Pons (tissue), 1 donor: ENCODE measurements at places on chromosomes 5 and 9.

GRCh38 chr9:120080849-120081248 lies 499.1 kb downstream of the CDK5RAP2 start:
- DNase-seq = no peak

- no peak for DNase-seq
Measured at GRCh38 chr5:176609724-176610434, at the start of gene GPRIN1. GPRIN1 (minus strand) TSS chr5:176610156; CDS start chr5:176599834, 10,322 bp downstream.

GRCh38 chr9:22210262-22210661 lies 201.2 kb upstream of the CDKN2B start:
- no peak for DNase-seq

DNA sequence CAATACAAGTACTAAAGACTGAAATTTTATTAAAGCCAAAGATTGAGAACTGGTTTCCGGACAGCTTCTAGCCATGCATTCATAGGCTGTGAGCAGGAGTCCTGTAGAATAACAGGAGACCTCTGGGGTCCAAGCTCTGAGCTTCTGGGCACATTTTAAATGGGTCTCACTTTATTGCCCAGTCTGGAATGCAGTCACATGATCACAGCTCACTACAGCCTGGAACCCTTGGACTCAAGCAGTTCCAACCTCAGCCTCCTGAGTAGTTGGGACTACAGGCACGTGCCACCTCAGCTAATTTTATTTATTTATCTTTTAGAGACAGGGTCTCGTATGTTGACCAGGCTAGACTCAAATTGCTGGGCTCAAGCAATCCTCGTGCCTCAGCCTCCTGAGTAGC lies 15.4 kb downstream of the CDKN2AIPNL start:
- DNase-seq = no peak

GRCh38 chr5:16431490-16431889 lies 34.1 kb downstream of the ZNF622 start:
- no peak for DNase-seq

DNA sequence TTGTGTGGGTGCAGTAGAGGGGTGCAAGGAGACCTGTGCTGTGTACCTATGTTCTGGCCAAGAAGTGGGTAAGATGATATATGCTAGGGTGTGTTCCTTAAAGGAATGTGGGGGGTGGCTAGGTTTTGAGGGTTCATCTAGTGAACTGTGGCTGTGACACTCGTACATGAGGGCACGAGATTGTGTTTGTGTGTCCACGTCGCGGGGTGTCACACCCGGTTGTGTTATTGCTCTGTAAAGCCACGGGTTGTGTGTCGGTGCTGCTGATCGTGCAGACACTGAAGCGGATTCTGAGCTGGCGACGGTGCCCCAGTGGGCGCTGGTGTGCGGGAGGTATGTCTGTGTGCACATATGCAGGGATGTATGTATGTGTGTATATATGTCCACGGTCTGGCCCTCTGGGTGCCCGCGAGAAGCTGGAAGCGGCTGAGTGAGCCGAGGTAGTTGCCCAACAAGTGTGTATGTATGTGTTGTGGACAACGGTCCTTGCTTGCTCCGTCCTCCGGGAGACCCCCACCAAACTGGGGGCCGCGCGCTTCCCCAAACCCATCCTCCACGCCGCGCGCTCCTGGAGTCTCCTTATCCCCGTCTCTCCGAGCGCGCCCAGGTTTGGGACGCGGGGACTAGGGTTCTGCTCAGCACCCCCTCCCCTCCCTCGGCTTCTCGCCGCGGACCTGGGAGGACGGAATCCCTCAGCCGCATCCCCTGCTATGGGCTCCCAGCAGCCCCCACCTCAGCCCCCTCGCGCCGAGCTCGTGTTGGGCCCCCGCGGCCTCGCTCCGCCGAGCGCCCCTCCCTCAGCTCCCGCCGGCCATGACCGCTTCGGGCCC lies 639 bp downstream of the PCDH1 start:
- DNase-seq = no peak

DNA sequence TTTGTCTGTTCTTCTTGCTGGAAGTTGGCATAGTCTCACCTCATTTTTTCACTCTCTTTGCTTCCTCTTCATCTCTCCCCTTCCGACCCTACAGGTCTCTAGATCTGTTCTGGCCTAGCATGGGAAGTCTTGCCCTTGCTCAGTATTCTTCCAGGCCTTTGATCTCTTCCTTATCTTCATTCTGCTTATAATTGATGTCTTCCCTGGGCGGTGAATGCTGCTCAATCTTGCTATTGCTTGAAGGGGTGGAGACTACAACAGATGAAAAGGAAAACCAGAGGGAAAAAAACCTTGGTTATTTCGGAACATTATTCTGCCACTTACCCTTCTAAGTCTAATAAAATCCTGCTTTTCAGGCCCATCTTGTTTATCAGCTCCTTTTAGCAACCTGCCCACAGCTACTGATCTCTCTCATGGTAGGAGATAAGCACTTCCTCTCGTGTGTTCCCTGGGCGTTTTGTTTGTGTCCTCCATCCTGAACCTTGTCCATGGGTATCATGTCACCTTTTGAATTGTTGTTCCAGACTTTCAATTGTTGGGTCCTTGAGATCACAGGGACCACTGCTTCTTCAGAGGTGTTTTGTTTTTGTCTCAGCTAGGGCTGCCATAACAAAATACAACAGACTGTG lies 375.6 kb downstream of the ADGRV1 start:
- DNase-seq = no peak

- no peak for DNase-seq
Measured at GRCh38 chr5:32290922-32291321, 21.8 kb downstream of the MTMR12 start.

GRCh38 chr5:138955013-138955660 lies 80.0 kb upstream of the LRRTM2 start:
- peak; percentile 80 for DNase-seq

DNA sequence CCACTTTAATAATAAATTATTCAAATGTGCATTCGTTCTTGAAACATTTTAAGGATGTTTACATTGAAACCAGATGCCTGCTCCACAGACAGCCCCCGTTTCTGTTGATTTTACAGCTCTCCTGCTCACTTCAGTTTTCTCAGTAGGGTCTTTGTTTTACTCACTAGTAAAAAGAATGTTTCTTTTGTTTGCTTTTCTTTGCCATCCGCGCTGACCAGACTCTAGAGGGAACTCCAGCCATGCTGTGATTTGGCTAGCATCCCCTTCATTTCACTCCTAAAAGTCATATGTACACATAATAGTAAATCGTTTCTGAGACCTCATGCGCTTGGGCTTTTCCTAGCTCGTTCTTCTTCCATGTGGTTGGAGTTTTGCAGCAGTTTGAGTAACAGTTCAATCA lies 28.7 kb upstream of the PALM2AKAP2 start:
- DNase-seq = peak; percentile 91

DNA sequence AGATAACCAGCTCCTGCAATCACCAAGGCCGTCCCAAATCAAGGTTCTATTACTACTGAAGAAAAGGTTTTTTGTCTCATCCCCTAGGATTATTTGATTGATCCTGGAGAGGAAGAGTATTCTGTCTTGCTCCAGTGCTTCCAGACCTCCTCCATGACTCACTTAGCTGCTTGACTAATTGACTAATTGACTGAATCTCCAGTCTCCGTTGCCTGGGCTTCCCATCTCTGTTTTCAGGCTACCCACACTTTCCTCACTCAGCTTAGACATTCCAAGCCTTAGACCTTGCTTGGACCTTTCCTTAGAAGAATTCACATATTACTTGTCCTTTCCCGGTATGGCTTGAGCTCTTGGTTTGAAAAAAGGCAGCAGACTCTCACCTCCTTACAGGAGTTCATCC lies 60.6 kb downstream of the FRMD3 start:
- no peak for DNase-seq

- no peak for DNase-seq
Measured at GRCh38 chr5:2030131-2030530, 147.4 kb upstream of the IRX4 start.

GRCh38 chr5:73135429-73136054 lies 15.2 kb downstream of the TMEM171 start:
- no peak for DNase-seq

DNA sequence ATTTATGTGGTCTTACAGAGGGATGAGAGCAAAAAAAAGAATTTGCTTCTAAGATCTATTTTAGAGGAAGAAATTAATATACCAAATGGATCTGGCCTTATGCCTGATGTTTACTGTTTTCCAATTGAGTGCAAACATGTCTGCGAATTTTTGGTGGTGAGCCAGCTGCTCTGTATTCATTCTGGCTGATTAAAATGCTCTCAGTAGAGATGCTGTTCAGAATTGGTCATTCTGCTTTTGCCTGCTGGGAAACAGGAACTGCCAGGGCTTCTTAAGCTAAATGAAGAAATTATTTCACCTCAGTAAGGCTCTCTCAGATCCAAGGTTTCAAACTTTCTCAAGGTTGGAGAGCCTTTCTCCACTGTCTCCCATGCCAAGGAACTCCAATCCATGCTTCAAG lies 132.0 kb upstream of the SV2C start:
- peak; percentile 54 for DNase-seq

- no peak for DNase-seq
Measured at GRCh38 chr5:128799945-128800344, 165.3 kb upstream of the SLC27A6 start.

GRCh38 chr9:87686520-87687090 lies 39.3 kb upstream of the CTSL start:
- DNase-seq = peak; percentile 73

DNA sequence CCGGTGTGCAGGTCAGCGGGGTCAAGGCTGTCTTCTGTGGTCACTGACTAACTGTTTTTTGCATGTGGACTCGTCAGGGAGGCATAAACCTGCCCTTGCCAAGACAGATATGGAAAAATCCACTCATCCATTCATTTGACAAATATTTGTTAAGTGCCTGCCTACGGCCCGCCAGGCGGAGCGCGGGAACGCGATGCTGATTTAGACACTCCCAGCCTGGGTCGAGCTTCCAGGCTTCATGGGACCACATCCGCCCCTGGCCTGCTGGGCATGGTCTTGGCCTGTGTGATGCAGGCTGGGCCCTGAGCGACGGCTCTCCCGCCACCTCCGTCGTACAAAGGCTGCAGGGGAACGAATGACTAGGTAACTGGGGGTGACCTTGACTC lies 18.1 kb downstream of the MYMK start:
- DNase-seq = no peak

DNA sequence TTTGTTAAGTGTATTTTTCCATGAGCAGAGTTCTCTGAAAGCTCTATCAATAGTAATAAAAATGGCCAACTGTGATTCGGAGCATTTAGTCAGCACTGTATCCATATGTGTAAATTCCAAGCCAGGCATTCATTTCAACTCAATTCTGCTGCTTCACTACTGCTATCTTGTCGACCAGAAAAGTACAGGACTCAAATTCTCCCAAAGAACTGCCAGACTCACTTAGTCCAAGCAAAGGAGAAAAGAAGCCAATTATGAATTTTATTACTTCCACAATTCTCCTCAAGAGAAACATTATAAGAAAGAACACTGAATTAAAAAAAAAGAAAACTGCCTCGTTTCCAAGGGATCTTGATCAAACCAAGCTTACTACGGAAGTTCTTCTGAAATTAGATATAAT lies 906.3 kb upstream of the DMAC1 start:
- DNase-seq = no peak

DNA sequence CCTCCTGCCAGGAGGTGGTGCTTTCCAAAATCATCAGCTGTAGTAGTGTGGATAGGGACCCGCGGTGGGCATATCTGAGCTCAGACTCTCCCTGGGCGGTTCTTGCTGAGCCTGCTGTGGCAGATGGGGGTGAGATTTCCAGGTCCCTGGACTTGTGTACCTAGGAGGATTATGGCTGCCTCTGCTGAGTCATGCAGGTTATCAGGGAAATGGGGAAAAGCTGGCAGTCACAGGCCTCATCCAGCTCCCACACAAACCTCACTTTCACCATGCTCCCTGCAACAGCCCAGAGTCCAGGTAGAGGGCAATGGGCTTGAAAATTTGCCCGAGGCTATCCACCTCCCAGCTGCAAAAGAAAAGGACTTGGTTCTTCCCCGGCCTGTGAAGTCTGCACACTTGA lies 23.4 kb upstream of the MAMDC2 start:
- DNase-seq = no peak

DNA sequence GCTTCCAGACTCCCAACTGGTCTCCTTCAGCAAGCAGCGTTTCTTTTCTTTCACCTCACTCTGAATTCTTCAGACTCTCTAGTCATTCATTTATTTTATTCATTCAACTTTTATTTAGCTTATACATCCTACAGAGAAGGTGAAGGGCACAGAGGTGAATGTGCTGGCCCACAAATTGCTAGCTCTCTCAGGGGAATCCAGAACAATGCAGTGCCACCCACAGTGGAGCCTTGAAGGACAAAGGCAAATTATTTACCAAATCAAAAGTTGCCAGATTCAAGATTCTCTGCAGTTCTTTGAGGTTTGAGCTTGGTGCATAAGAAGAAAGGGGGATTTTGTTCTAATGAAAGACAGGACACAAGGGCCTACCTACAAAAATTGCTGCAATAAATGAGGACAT lies 29.7 kb downstream of the GRIA1 start:
- DNase-seq = no peak

DNA sequence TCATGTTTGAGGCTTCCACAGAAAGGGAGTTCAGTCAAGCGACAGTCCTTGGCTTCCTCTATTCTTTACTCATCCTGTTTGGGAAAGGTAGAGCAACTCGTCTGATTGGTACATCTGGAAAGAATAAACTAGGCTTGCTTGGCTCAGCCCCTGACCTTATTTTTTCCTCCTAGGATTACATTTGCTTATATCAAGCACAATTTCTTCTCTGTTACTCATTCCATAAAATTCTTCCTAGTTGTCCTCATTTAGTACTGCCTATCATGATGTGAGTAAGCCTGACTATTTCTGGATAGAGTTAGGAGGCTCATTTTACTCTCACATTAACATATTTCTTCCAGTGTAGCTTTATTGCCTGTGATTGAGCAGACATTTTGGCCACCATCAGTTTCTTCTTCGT lies 10.9 kb upstream of the CARNMT1 start:
- no peak for DNase-seq

- no peak for DNase-seq
Measured at GRCh38 chr9:30744871-30745270, 1639.6 kb upstream of the ACO1 start.
